ENCODE measurements at places on chromosomes 7 and 10. TPM values are rescaled to one million over a fixed set of nuclear protein-coding genes. Genes with fewer than 3 reads are reported as not detected.

NODAL gene
- total RNA-seq, result not detected

HMX3 gene
- not detected for total RNA-seq

CDH23 gene
- total RNA-seq, result 0.26 TPM

MACC1 gene
- 0.06 TPM for total RNA-seq

LIPJ gene
- under 0.01 TPM for total RNA-seq

ZNF365 gene
- 6.5 TPM for total RNA-seq

ABCC2 gene
- total RNA-seq, result 0.25 TPM

UBE2D1 gene
- 9.3 TPM for total RNA-seq

PIK3CG gene
- total RNA-seq, result 0.26 TPM

SFTPA2 gene
- total RNA-seq, result not detected

PTF1A gene
- not detected for total RNA-seq

CFAP43 gene
- 0.31 TPM for total RNA-seq

OGDHL gene
- total RNA-seq, result 0.26 TPM

TCF7L2 gene
- total RNA-seq, result 2.6 TPM

OPN1SW gene
- not detected for total RNA-seq

Data from aortic smooth muscle cell (primary cell).